Fibroblast of the aortic adventitia (primary cell): ENCODE measurements at places on chromosomes 11 and 22. TPM values are rescaled to one million over a fixed set of nuclear protein-coding genes. Genes with fewer than 3 reads are reported as not detected.

The IL10RA gene
- total RNA-seq: not detected in 2 replicates

The FBXO7 gene
- total RNA-seq: 51.8 and 67.4 TPM in 2 replicates

The RAG2 gene
- not detected in 2 replicates for total RNA-seq

The SLC43A1 gene
- total RNA-seq: 11.4 and 15.3 TPM in 2 replicates

The ARL14EP gene
- total RNA-seq: 21.6 and 27.4 TPM in 2 replicates

GRCh38 chr11:46259971-46260560 lies 17.4 kb upstream of the CREB3L1 start:
- no peak for DNase-seq

DNA sequence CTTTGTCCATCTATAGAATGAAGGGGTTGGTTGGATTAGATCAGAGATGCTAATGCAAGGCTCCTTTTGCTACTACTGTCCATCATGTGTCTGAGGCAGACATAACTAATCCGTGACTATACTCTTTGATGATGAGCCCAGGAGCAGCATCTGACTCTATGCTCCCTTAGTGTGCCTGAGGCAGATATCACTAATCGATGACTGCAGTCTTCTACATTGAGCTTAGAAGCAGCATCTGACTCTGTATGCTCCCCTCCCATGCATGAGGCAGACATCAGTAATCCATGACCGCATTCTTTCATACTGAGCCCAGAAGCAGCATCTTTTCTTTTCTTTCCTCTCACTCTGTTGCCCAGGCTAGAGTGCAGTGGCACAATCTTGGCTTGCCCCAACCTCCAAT lies 4.2 kb downstream of the TCN2 start:
- no peak for DNase-seq

- DNase-seq: no peak
Measured at GRCh38 chr11:115869780-115870431, 365.7 kb upstream of the CADM1 start.

DNA sequence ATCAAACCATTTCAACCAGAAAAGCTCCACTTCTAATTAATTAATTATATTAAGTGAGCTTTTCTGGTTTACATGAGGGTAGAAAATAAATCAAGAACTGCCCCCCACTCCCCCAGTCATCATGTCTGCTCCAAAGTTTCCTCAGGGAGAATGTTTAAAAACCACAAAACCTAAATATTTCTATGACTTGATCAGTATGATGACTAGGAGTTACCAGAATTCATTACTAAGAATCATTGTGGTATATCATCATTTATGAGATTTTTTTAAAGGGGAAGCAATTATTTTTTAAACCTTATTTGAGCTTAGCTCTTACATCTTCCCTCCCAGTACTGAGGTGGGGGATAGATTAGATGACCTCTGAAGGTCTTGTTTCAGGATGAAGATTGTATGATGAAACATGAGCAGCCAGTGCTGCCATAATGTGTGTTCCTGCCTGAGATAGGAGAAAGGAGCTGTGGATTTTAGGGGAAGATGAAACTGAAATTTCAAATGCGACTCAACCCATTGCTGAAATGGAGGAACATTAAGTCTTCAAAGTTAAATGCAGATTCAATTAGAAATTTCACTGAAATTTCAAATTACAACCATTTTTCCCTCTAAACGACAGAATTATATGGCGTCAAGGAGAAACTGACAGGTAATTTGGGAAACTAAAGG lies 401.3 kb upstream of the CADM1 start:
- DNase-seq: no peak

GRCh38 chr11:11065396-11065795 lies 207.5 kb upstream of the ZBED5 start:
- DNase-seq: no peak

DNA sequence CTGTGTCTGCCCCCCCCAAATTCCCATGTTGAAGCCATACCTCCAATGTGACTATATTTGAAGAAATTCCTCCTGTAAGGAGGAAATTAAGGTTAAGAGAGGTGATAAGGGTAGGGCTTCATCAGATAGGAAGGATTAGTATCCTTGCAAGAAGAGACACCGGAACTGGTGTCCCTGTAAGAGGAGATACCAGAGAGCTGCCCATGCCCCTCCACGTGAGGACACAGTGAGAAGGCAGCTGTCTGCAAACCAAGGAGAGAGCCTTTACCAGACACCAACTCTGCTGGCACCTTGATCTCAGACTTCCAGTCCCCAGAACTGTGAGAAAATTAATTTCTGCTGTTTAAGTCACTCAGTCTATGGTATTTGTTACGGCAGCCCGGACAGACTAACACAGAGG lies 109.3 kb downstream of the ARFGAP2 start:
- no peak for DNase-seq

DNA sequence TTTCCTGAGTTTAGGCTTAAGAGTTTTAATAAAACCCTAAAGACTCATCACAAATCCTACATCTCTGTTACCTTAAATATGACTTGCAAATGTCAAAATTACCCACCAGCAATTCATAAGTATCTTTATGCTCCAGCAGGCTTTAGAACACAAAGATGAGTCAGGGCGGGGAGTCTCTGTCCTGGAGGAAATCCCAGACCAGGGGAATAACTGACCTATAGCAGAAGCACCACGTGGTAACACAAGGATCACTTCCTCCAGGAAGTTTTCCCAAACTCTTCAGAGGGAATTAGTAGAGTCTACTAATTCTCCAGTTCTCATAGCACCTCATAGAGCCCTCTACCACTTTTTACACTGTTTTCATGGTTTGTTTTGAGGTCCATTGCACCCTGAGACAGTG lies 217.0 kb downstream of the NAV2 start:
- no peak for DNase-seq

- DNase-seq: no peak
Measured at GRCh38 chr11:12626616-12627015, 47.6 kb upstream of the TEAD1 start.

GRCh38 chr11:56706486-56706885 lies 7.6 kb downstream of the OR9G1 start:
- no peak for DNase-seq

DNA sequence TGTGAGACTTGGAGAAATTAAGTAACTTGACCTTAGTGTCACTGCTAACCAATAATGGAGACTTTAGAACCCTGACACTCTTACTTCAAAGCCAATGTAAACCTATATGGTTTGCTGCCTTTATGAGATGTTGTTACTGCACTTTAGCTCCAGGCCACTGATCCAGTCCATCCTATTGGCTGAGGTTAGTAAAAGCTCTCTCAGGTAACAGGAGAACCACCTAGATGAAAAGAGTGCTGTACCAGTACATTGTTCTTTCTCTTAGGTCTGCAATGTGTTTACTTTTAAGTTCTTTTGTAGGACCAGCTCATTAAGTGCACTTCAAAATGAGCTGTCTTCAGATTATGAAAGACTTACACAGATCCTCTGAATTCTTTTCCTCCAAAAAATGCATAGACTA lies 994.0 kb upstream of the FAT3 start:
- no peak for DNase-seq

GRCh38 chr11:66366844-66367477 lies 4.6 kb downstream of the SLC29A2 start:
- DNase-seq: no peak

DNA sequence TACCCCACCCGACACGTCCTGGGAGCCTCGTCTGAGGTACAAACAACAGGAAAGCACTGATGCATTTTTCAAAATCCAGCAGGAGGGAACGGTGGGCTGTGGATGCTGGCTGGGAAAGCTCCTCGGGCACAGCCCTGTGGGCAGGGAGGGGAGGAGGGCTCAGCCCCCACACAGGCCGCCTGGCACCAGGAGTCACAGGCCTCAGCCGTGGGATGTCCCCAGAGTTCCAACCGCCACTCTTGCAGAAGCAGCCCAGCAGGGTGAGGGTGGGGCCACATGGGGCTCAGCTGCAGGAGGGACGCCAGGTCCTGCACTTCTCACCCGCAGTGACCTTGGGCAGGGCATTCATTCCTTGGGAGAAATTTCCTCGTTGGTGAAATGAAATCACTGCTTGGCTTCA lies 274.6 kb downstream of the BRD1 start:
- no peak for DNase-seq
